Cardiac atrium fibroblast (primary cell): ENCODE measurements at places on chromosomes 2 and 18. TPM values are rescaled to one million over a fixed set of nuclear protein-coding genes. Genes with fewer than 3 reads are reported as not detected.

The SLC23A3 gene
- total RNA-seq, result 0.16 TPM in 1 of 2 replicates, not detected in the other

The IL36G gene
- not detected in 2 replicates for total RNA-seq

The CRYGA gene
- not detected in 2 replicates for total RNA-seq

The SP9 gene
- total RNA-seq, result not detected in 2 replicates

The CRYGD gene
- not detected in 2 replicates for total RNA-seq
